Kidney epithelial cell (primary cell): ENCODE measurements at places on chromosomes 12 and 14.

DNA sequence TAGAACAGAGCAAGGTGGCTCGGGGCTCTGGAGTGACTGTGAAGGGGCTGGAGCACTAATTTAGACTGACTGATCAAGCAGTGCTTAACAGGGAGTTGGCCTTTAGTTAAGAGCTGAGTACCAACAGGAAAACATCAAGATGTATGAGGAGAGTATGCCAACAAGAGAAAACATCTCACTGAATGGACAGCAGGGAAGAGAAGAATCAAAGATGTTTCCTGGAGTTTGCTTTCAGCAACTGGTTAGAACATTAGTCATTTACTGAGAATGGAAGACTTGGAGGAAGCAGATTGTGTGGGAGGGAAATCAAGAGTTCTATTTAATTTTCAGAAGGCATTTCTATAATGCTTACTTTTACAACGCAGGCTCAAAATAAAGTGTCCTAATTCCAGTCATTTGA, 259.3 kb downstream of the ADAMTS20 start:
- DNase-seq = no peak

DNA sequence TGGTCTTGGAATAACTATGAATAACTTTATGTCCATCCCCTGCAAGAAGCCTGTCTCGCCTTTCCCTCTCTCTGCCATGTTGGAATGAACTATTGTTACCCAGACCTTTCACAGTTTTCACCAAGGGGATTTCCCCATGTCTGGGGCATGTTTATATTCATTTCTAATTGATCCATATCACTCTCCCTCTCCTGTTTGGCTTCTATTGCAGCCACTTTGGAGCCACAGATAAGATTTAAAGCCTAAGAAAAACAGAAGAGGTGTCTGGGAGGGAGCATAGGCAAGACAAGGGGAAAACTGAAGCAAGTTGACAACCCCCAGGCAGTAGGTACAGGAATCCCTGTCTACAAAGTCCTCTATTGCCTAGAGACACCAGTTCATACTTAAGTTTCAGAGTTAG, 41.0 kb upstream of the FOXJ2 start:
- no peak for DNase-seq

GRCh38 chr14:26820138-26820537, 222.3 kb upstream of the NOVA1 start:
- DNase-seq = no peak

- no peak for DNase-seq
Measured at GRCh38 chr12:64525461-64526160, 73.7 kb downstream of the TBK1 start.

DNA sequence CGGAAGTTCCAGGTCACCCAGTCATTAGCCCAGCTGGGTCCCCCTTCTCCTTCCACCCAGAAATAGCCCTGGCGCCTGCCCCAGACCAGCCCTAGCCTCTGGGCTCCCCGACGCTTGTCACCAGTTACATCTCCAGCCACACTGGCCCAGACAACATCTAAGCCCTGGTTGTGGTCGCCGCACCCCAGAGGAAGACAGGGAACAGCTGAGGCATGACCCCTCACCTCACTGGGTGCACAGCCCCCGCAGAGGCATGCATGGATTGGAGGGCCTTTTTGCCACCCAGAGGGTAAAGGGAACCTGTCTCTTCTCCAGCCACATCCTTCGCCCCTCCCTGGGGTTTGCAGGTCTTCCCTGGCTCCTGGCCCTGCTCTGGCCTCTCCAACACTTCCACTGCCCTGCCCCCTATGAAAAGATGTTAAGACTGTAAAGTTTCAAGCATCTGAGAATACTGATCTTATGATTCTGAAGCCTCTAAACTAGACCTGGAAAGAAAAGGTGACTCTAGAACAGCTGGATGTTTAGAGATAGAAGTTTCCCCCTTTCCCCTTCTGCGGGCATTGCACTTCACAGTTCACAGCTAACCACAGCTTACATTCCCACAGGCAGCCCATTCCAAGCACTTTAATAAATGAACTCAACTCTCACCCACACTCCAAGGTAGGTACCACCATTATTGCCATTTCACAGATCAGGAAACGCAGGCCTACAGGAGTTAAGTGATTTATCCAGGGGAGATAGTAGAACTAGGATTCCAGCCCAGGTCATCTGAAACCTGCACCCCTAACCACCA, 14.7 kb downstream of the TMEM119 start:
- no peak for DNase-seq

DNA sequence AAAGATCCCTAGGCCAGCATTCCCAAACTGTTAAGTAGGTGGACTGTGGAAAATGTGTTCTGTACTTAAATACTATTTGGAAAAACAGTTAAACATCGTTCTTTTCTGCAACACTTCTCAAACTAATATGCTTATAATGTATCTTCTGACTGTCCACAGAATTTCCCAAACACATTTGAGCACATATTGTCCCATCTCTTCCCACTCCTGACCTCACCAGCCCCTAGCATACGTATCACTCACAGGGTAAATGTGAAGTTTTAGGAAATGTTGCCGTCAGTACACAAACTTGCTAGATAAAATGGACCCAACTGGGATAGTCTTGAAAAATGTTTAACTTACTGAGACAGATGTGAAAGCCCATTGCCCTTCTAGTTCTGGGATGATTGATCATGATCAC, 27.7 kb downstream of the ARID2 start:
- no peak for DNase-seq

DNA sequence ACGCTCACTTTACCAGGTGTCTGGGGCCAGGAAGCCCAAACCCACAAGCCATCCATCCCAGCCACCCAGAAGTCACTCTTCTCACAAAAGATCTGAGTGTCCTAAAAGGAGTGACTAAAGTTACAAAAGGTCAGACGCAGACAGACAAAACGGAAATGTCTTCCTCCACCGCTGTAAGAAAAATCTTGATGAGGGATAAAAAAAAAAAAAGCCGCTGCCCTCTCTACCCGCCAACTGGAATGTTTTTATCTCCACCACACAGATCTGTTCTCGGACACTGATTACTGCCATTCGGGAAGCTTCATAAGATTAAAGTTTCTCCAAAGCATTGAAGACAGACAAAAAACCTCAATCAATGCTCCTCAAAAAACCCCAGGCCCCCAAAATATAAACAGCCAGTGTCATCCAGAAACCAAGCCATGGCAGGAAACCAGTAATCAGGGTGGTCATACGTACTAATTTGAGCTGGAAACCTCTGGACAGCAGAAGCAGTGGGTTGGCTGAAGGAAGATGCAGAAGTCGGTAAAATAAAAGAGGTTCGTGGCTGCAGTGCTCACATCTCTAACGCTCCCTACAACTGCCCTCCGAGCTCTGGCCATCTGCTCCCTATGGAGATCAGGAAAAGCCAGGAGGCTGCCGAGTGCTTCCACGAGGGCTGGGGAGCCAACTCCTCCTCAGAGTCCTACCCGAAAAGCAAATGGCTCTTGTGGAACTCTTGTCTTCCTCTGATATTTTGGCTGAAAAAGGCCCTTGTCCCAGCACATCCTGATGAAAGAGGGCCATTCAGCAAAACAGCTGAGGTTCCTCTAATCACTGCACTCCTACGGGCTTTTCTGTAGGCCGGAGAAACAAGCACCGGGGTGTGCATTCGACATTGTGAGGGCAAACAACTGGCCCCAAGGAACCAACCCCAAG, 30.3 kb downstream of the SSH1 start:
- DNase-seq = no peak

GRCh38 chr14:91351512-91351862, 66.1 kb downstream of the CCDC88C start:
- no peak for DNase-seq
